Posterior vena cava (tissue), 2 donors: ENCODE measurements at places on chromosomes 1 and 21.

DNA sequence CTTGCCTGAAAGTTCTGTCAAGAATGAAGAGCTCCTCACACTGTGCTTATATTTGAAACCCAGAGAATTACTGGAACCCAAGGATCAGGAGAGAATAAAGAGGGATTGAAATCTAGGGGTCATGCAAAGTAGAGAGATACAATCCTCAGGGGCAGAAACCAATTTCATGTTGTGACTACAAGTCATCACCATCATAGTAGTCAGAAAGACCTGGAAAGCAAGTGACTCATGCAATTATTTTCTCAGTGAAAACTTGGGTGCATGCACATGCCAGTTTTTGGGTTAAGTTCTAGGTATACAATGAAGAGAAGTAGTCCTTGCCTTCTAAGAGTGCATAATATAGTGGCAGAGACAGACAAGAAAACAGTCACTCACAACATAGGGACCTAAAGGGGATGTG lies 210.0 kb downstream of the ZC3H11B start:
- no peak for DNase-seq

DNA sequence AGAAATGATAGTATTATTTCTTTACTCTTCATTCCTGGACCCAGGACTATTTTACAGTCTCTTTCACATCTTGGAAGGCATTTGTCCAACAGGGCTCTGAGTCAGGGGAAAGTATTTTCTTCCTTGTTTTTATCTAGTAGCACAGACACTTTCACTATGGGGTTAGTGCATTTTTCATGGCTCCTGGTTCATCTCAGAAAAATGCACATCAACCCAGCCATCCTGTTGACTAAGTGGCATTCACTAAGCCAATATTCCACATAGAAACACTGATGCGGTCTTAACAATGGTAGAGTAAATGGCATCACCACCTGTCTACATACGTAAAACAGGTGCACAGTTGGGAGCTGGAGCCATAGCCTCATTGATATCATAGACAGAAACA lies 87.4 kb upstream of the C1orf21 start:
- no peak for DNase-seq

DNA sequence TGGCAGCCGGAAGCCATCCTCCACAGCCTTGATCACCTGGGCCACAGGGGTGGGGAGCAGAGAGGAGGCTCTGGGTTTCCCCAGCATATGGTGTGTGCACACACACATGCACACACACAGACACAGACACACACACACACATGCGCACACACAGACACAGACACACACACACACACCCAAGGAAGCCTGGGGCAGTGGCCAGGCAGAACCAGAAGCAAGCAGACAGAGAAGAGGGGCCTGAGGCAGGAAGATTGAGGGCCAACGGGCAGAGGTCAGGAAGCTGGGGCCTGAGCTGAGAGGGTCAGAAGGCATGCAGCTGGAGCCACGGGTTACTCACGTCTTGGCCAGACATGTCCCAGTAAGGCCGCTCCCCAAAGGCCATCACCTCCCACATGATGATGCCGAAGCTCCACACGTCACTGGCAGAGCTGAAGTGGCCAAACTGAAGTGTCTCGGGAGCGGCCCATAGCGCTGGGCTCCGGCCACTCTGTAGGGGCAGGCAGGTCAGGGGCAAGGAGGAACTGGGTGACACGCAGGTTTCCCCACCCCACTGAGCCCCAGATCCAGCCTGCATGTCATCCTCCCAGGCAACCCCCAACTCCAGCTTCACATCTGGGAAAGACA lies 27.4 kb downstream of the CDCA8 start:
- DNase-seq = peak; percentile 79

DNA sequence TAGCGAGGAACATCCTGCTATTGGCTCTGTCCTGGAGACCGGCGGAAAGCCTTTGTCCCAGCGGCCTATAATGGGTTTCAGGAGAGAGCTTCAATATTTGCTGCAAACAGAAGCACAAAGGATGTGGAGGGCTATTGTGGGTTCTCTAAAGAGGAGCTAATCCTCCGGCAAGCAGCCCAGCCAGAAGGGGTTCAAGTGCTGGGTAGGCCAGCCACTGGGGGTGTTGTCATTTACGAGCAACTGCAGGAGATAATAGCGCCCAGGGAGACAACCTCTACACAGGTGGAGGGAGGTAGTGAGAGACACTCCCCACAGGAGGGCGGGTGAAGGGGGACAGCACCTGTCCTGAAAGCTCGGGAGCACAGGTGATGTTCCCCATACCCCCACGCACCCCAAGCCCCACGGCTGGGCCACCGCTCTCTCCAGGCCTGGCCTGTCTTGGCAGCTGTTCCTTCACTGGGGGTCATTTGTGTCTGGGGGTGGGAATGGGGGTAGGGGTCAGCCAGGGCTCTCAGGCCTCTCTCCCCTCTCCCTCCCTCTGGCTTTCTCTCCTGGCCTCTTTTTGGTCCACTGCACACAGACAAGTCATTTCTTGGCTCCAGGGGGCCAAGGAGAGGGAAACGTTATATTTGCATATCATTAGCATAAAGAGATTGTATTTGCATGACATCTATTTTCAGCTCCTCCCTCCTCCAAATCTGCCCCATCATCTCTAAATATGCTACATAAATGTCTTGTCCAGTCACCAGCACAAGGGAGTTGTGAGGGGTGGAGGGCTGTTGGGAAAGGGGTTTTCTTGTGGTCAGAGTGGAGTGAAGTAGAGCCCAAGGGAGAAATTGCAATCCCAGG lies 22.0 kb upstream of the SLC26A9 start:
- peak; percentile 37 for DNase-seq

DNA sequence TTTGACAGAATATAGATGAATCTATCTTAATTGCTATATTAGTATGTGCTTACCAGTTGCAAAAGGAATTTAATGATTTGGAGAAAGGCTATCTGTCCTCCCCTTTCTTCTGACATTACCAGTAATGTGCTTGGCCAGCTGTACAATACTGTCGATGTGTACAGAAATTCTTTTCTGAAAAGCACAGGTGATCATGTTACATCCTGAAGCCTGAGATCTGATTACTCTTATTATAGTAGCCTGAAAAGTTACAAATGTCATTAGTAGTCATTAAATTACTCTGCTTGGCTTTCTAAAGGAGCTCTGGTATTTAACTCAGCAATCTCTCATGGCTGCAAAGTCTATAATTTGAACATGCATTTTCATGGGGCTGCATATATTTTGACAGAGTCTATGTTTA lies 209.8 kb downstream of the PTPRC start:
- DNase-seq = no peak

DNA sequence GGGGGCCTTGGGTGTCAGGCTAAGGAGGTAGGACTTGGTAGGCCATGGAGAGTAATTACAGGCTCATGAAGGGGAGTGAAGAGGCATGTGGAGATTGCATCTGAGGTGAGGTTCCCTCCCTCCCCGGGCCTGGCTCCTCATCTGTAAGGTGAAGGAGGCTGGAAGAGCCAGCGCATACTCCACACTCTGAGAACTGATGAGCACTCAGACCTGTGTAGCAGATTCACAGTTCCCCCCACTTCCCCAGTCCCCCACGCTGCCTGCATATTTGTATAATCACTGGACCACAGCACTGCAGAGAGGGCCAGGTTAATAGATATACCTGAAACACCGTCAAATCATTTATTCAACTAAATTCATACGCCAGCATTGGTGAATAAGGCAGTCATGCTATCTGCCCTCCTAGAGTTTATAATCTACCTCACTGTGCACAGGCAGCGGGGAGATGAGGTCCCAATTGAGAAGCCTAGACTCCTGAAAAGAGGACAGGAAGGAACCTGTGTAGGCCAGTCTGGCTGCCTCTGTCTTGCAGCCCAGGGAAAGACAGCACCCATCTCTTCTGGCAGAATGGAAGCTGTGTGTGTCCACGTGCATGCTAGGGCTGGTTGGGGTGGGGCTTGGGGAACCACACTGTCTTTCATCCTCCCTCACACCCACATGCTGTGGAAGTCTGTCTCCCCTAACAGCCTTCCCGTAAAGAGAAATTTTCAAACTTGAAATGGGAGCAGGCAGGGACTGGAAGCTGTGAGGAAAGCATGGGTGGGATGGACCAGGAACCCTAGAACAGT lies 110.6 kb upstream of the ATP1A1 start:
- no peak for DNase-seq
